ENCODE measurements at places on chromosomes 13 and 19. TPM values are rescaled to one million over a fixed set of nuclear protein-coding genes. Genes with fewer than 3 reads are reported as not detected.

The MEIOSIN gene
- total RNA-seq = not detected

The DACT3 gene
- total RNA-seq = 0.78 TPM

The SYT5 gene
- 0.62 TPM for total RNA-seq

The KATNAL1 gene
- total RNA-seq = 10.7 TPM

The DAND5 gene
- total RNA-seq = 0.06 TPM

The ZNF573 gene
- total RNA-seq = 5.7 TPM

The POSTN gene
- total RNA-seq = 1.5 TPM

The PDE4C gene
- 0.06 TPM for total RNA-seq

The TMEM59L gene
- 1.2 TPM for total RNA-seq

The PALM3 gene
- total RNA-seq = 2.0 TPM

The SOX21 gene
- total RNA-seq = not detected

The BABAM1 gene
- total RNA-seq = 154 TPM

The CRTC1 gene
- 2.6 TPM for total RNA-seq

The LILRA2 gene
- not detected for total RNA-seq

The ARHGAP35 gene
- 24.0 TPM for total RNA-seq

The SIGLEC10 gene
- not detected for total RNA-seq

The SUGP2 gene
- 21.7 TPM for total RNA-seq

The USP12 gene
- 10.3 TPM for total RNA-seq

The INSL3 gene
- total RNA-seq = not detected

The BRSK1 gene
- 13.1 TPM for total RNA-seq

Measured in H4 (cell line).